AML-193 (cell line): ENCODE measurements at places on chromosomes 2 and 18.

DNA sequence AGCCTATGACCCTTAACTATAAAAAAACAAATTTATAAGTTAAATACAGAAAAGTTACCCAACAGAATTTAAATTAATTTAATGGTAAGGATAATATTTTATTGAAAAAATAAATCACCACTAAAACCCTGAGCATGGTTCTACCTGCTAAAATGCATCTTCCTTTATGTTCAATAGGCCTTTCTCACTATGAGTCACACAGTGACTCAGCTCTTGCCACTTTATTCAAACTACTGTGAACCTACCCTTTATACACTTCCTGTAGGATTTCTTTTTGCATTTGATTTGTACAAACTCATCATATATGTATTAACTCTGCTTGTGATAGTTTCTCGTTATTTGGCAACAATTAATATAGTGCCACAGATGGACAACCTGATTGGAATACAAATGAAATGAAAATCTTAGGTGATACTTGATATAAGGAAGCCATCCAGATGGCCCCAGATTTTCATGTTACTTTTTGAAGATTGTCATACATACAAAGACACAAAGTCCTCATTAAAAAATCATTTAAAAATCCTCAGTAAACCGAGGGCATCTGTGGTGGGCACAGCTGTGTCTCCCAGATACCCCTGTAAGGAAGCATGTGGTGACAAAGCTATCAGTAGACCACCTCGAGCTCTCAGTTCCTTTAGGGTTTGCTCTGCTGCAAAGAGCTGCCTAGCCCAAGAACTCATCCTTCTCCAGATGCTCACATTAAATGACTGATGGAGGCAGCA is 55.2 kb upstream of the COBLL1 start:
- DNase-seq: peak; percentile 36

DNA sequence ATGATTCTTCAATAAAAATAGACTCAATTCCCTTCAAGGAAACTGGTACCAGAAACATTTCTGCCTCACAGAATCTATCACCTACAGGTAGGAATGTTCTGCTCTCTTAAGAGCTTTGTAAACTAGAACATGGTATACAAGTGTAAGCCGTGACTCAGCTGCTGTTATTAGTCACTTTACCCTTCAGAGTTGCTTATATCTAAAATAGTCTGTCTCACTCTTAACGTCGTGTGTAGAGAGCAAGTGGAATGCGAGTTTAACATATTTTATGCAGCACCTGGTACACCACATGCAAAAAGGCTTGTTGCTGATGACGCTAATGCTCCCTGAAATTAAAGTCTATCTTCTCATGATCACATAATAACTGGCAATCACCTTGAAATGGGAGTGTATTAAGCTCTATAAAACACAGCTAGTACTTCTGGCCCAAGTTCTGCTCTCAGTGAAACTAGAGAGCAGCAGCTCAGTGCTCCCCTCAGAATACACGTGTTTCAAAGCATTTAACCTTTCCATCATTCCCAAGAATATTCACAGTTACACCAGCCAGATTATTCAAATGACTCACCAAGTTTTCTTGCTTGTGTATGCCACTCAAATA is 420.0 kb downstream of the ZEB2 start:
- DNase-seq: no peak

GRCh38 chr2:53033411-53033810 is 734.2 kb upstream of the CHAC2 start:
- DNase-seq: no peak

GRCh38 chr2:240245706-240246105 is 105.2 kb upstream of the OTOS start:
- DNase-seq: no peak

GRCh38 chr2:146873056-146873455 is 971.8 kb upstream of the ACVR2A start:
- no peak for DNase-seq

- DNase-seq: no peak
Measured at GRCh38 chr2:211306929-211307328, 750.5 kb downstream of the CPS1 start.

DNA sequence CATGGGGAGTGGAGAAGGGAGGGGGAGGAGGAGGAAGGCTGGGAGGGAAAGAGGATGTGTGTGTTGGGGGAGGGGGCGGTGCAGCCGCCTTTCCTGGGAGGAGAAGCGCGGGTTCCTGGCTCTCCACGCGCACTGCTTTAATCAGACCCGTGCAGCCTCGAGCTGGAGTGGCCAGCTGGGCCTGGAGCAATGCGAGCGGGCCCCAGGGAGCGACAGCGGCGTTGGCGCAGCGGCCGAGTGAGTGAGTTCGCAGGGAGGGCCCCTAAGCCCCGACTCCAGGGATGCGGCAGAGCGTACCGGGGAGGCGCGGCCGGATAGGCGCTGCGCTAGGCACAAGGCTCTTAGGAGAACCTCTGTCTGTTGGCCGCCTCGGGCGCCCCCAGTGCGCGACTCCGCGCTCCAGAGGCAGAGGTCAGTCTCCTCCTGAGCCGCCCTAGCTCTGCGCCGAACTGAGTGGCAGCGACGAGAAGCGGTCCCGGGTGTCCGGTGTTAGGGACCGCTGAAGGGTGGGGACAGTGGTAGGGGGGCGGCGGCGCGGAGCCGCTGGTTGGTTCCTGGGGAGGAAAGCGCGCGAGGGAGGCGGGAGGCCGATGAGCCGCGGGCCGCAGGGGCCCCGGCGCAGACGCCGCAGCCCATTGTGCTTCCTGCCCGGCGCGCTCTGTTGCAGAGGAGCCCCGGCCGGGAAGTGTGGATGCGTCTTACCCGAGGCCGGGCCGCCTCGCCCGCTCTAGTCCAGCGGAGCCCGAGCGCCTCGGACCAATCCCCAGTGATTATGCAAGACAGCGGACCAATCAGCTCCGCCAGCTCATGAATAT is 455 bp upstream of the DLX1 start:
- DNase-seq: peak; percentile 67

- no peak for DNase-seq
Measured at GRCh38 chr2:204329532-204329931, 215.7 kb upstream of the PARD3B start.

GRCh38 chr2:207437136-207437523 is 92.6 kb upstream of the CREB1 start:
- DNase-seq: no peak

- DNase-seq: no peak
Measured at GRCh38 chr18:3217948-3218647, 1.7 kb downstream of the MYOM1 start.

DNA sequence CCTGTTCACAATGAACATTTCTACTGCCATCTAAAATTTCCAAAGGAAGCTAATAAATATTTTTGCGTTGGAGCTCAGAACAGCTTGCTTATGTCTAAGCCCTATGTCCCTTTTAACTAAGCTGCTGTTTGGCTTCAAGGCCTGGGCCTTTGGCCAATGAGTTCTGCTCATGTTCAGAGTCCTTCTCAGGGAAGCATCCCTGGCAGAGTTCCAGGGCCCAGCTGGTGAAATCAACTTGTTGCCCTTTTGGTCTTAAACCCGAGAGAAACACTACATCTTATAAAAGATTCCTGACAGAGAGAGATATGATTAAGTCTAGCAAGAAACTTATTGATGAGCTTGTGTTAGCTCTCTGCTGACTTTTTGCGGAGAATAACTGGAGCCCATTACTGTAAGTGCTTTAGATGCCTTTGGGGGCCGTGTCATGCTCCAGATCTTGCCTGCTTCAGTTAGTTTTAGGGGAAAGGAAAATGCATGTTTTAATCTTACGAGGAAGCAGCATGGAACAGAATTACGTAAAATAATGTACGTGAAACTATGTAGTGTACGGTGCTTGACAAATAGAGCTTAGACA is 102.5 kb upstream of the NOSTRIN start:
- DNase-seq: no peak

DNA sequence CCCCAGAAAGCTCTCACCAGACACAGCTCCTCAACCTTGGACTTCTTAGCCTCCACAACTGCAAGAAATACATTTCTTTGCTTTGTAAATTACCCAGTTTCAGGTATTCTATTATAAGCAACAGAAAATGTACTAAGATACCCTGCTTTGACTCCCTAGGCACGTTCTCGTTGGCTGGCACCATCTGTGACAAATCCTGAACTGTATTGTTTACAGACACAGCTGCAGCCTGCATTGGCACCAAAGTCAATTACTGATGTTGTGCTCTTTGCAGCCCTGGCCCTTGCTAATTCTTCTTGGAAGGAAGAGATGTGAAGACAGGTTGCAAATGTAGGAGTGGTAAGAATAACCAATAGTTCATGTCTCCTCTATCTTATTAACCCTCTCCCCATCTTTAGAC is 72.7 kb upstream of the FAM136A start:
- DNase-seq: no peak

DNA sequence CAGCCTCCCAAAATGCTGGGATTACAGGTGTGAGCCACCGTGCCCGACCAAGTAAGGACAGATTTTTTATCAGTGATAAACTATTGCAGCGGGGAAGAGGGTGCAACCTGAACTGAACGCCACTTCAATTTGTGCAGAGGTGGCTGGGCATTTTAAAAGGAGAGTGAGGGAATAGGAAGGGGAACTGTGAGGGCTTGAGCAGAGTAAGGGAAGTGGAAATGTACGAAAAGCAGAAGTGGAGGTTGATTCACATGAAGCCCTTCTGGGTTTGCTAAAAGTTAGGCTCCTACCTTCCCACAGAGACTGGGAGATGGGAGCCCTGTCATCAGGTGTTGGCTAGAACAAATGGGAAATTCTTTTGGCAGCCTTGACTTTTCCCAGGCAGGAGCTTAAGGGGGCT is 6.1 kb downstream of the STK11IP start:
- DNase-seq: peak; percentile 72

DNA sequence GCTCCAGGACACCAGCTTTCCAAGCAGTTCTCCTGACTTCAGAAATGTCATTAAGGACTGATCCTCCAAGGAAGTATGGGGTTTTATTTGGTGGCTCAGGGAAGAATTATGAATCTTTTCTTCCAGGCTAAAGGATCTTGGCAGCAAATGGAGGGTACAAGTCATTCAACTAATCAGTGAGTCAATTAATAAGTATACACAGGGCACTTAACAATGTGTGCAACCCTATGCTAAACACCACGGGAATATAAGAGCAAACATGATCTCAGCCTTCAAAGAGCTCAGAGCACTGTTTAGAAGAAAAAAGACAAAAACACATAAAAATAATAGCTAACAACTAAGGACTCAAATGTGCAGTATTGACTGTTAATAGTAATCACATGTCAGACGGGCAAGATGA is 234.5 kb downstream of the SETBP1 start:
- no peak for DNase-seq

DNA sequence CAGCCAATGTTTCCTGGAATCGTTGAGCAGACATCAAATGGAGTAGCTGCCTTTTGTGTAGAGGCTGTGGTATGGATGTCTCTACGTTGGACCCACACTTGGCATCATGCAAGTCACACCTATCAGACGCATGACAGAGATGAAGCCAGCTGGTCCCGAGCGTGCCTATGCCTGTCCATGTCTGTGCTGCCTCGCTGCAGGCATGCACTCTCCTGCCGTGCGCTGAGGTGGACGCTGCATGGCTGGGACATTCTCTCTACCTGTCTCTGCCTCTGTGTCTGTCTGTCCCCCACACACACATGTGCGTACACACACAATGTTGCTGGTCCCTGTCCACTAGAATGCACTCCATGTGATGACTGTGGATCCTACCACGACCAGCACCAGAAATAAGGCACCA is 514.2 kb upstream of the MYT1L start:
- no peak for DNase-seq

DNA sequence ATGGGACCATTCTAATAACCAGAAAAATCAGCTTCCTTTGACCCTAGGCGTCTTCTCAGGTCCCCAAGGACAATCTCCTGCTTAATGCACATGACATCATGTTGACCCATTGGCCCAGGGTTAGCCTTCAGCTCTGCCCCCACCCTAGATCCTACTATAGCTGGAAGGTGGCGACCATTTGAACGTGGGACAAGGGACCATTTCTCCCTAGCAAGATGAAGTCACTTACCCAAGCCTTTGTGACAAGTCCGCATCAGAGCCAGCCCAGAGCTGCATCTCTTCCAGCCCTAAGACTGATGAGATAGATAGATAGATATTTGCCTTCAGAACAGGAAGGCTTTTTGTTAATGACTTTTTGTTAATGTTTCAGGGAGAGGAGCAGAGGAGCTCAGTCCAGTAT is 28.2 kb upstream of the TAF1B start:
- no peak for DNase-seq

GRCh38 chr18:3610813-3611212 is 160.8 kb downstream of the TGIF1 start:
- DNase-seq: no peak

DNA sequence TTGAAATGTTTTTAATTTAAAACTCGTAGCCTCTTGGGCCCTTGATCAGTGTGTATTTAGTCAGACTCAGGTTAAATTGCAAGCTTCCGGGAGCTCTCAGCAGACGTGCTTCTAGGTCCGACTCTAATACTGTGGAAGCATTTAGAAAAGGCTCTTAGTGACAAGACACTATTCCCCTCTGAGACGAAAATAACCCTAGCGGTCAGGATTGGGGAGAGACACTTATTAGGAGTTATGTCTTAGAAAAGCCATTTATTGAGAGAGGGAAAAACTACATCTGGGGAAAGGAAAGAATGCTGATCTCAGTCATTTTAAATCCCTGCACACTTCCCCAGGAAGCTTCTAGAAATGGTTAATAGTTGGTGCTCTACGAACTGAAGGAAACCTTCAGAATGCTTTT is 110.5 kb upstream of the NCK2 start:
- no peak for DNase-seq

DNA sequence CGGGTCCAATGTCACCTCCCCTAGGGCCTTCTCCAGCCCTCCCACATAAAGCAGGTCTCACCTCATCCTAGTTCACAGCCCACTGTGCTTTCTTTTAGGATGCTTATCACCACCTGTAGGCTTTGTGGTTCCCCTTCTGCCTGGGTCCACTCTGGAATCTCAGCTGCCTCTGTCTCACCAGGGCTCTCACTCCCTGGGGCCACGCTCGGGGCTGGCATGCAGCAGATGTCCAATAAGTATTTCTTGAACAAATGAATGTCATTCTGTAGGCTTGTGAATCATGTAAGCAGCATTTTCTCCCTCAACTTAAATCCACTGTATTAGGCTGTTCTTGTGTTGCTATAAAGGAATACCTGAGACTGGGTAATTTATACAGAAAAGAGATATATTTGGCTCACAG is 4.3 kb upstream of the SH3BP4 start:
- no peak for DNase-seq
